ENCODE measurements at places on chromosomes 13 and 19. TPM values are rescaled to one million over a fixed set of nuclear protein-coding genes. Genes with fewer than 3 reads are reported as not detected.

DNA sequence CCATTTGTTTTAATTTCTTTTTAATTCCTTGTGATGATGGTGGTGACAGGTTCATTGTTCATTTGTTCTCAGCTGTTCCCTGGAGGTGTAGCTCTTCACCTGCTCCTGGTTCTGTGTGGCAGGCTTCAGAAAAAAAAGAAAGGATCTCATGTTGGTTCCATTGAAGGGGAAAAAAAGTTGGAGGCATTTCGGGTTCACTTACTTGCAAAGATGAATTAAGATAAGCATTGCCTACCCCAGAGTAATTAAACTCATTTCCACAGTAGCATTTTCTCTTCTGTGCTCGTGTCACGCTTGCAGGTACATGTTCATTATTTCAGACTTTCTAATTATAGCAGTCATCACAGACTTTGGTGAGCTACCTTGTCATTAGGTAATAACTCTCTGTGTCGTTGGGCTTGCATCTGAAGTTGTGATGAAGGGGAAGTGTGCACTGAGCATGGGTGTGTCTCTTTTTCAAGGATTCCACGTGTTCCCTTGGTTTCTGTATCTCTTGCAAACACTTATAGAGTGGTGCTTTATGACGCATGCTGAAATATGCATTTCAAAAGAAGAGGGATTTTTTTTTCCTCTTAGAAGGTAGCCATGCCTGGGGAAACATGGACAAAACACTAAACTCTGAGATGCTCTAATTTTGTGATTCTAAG, 69.1 kb downstream of the MTUS2 start:
- no peak for DNase-seq

The GPC6 gene
- total RNA-seq = 0.54 TPM

The CDC42EP5 gene
- 0.54 TPM for total RNA-seq

The ZNF626 gene
- 3.8 TPM for total RNA-seq
